ENCODE measurements at places on chromosomes 12 and 14.
A peak's percentile ranks its signal among the peaks of the same experiment; 100 is the strongest.

DNA sequence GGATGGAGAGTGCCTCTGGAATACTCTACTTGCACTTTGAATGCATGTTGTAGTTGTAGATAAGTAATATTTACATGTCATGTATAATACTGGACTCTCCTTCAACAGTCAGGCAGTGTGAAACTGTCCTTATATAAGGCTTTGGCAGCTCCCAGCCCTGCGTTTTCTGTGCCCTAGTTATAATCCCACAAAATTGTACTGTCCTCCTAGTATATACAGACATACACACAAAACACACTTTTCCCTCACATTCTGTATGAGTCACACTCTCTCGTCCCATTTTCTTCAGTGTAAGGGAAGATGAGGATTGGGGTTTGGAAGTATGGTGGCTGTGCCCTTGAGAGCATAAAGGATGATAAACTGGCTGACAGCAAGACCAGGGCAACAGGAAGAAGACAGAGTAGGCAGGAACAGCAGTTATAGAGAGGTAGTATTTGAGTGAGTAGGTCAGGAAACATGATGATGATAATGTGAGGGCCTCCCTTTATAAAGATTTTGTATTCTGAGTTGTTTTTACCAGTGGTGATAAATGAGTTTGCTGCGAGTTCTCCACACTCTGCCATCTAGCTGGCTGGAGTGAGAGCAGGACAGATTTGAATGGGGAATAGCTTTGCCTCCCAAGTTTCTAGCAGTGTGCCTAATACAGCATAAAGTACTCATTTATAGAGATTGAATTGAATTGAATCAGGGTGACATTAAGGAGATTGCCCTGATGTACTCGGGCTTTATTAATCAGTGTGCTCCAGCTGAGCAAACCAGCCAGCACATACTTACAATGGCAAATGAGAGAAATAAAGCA lies 5.0 kb downstream of the CREBL2 start:
- DNase-seq: no peak

DNA sequence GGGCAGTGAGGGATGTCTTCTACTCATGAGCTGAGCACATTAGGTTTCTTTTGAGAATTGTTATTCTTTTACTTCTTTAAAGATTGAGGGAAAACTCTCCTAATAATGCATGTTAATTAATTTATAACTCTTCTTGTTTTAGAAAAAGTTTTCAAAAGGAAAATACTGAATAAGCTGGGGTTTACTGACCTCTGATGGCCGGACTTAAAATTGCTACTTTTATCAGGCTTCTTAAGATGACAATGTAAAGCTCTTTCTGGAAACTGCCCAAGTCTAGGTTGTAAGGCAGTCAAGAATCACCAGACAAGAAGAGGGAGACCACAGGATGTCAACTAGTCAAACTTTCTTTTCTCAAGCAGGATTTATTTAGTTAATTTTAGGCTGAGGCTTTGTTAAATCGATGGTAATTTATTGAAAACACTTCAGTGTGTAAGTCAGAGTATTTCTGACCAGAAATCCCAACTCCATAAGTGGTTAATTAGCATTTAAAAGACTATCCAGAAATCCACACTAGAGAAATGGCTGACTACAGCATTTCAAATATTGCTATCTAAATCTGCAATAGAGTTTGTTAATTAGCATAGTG lies 82.1 kb downstream of the AVPR1A start:
- peak; percentile 64 for DNase-seq

GRCh38 chr12:122837306-122838265 lies 2.3 kb downstream of the HIP1R start:
- no peak for DNase-seq

- DNase-seq: no peak
Observed at GRCh38 chr14:90608281-90608680, 207.9 kb downstream of the TTC7B start.

GRCh38 chr12:115835445-115835844 lies 442.0 kb downstream of the MED13L start:
- no peak for DNase-seq

GRCh38 chr12:1881936-1882335 lies 36.5 kb downstream of the CACNA2D4 start:
- DNase-seq: no peak

GRCh38 chr14:74518221-74518620 lies 24.7 kb downstream of the ISCA2 start:
- DNase-seq: no peak

All from NCI-H1105 treated with DMSO at 0.1 percent for 48 hours (cell line).